Common myeloid progenitor, CD34-positive (primary cell): ENCODE measurements at places on chromosomes 5 and 9.
A peak's percentile ranks its signal among the peaks of the same experiment; 100 is the strongest.

- no peak for DNase-seq
Measured at GRCh38 chr9:73805111-73805510, 653.4 kb downstream of the ANXA1 start.

DNA sequence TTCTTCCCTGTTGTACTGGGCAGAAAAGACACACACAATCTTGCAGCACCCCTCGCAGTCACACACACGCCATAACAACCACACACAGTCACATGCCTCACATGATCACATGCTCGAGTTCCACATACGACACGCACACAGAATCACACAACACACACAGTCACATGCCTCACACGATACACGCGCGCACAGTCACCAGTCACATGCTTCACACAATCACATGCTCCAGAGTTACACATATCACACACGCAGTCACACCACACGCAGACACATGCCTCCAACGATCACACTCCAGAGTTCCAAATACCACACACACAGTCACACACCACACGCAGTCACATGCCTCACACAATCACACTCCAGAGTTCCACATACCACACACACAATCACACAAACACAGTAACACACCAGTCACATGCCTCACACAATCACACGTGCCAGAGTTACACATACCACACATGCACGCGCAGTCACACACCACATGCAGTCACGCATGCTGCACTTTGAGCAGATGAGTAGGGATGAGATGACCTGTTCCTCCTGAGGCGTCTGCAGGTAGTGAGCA, 49.0 kb upstream of the LRRC14B start:
- DNase-seq = no peak

- DNase-seq = no peak
Measured at GRCh38 chr9:116379821-116380220, 226.2 kb downstream of the PAPPA start.

DNA sequence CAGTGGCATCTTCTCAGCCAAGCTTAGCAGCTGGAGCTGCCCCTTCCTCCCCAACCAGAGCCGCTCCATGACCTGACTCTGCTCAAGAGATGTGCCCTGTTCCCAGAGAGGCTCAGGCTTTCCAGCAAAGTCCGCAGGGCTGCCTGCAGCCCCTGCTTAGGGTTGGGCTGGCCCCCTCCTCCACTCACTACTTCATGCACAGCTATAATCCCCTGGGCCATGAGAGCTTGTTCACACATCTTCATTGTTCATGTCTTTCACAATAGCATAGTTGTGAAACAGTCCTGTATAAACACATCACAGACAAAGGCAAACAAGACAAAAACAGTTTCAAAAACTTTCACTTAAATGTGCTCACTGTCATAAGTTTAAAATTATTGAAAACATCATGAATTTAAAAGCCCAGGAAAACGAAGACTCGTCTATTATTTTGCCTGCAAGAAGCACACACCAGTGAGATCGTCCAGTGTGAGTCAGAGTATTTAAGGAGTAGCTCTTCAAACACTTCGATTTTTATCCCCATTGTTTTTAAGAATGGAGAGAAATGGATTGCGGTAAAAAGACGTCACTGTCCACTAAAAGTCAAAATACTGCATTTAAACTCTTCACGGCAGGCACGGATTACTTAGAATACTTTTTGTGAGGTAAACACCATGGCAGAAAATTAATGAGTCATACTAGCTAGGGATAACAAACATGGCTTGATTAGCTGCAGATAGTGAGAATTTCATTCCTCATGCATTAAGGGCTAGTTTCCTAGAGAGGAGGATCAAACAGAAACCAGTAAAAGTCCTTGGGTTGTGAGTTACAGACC, 40.7 kb upstream of the S1PR3 start:
- no peak for DNase-seq

- DNase-seq = no peak
Measured at GRCh38 chr9:3370715-3371114, 155.1 kb downstream of the RFX3 start.

GRCh38 chr5:179166171-179166885, 106.2 kb downstream of the ZNF354C start:
- DNase-seq = no peak

GRCh38 chr5:22390888-22391287, 462.3 kb downstream of the CDH12 start:
- no peak for DNase-seq

DNA sequence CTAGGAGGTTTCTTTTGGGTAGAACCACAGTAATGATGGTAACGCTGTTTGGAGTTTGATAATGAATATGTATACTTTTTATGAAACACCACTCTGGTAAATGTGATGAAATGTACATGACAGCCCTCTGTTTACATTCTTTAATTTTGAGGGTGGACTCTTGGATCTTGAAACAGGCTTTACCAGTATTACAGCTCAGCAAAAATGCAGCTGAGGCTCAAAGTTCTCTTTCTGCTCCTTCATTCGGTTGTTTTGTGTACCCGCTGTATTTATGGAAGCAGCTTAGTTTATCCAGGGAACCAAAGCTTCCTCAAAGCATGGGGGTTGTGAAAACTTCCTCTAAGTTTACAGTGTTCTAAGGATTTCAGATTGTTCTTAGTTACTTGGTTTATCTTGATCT, 11.1 kb downstream of the GAPVD1 start:
- DNase-seq = peak; percentile 17

DNA sequence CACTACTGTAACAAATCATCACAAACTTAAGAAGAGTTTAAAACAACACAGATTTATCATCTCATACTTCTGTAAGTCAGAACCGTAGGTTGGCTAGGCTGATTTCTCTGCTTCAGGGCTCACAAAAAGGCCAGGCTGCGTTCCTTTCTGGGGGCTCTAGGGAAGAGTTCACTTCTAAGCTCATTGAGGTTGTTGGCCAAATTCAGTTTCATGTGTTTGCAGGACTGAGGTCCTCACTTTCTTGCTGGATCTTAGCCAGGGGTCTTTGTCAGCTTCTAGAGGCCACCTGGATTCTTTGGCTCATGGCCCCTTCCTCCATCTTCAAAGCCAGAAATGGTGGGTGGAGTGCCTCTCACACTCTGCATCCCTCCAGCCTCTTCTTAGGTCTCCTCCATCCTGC, 76.0 kb downstream of the ACTBL2 start:
- DNase-seq = no peak

DNA sequence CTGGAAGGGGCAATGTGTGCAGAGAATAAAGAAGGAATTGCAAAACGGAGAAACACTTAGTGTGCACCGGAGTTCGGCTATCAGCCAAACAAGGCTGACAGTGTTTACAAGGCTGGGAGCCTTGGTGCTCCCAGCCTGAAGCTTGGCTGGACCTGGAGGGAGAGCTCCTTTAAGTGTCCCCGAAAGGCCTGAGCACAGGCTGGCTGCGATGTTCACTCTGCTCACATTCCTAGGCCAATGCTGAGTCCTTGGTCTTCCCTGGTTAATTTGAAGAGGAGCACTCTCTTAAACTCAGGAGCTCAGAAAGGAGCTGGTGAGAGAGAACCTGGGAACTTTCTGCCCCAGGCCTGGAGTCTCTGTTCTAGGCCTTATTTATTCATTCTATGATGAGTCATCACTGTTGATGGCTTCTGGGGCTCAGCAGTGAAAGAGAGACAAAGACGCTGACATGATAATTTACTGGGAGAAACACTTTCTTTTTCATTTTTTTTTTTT, 88.6 kb upstream of the MYO10 start:
- no peak for DNase-seq

- DNase-seq = peak; percentile 84
Measured at GRCh38 chr5:82641331-82642003, 363.3 kb upstream of the RPS23 start.

DNA sequence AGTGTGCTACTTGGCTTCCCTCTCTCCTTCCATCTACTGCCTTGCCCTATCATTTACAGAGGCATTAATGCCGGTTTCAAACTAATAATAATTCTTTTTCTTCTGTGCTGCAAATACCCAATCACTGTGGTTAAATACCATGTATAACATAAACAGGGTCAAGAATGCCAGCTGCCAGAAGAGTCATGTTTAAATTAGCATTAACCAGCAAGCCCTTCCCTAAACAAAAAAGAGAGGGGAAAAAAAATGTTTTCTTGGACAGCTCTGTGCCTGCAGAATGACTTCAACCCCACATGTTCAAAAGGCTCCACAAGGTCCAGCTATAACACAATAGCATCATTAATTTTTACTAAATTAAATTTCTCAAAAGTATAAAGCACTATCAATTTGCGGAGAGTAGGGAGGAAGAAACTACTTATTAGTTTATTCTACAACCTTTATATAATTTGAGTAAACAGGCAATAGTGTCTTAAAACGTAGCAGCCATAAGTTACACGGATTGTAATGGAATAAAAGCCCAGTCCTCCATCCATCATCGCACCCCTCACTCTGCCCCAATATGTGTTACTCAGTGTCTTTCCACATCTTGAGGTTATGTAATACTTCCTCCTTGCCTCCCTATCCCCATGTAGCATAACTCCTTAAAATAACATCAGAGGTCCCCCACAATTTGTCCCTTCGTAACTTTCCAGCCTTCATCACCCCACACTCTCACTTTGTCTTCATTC, 3.9 kb downstream of the LPAR1 start:
- no peak for DNase-seq

- no peak for DNase-seq
Measured at GRCh38 chr9:37404590-37404989, 17.9 kb upstream of the GRHPR start.

- DNase-seq = no peak
Measured at GRCh38 chr5:91139572-91140200, 243.4 kb downstream of the ARRDC3 start.

GRCh38 chr5:1387059-1387755, 42.3 kb upstream of the CLPTM1L start:
- no peak for DNase-seq

DNA sequence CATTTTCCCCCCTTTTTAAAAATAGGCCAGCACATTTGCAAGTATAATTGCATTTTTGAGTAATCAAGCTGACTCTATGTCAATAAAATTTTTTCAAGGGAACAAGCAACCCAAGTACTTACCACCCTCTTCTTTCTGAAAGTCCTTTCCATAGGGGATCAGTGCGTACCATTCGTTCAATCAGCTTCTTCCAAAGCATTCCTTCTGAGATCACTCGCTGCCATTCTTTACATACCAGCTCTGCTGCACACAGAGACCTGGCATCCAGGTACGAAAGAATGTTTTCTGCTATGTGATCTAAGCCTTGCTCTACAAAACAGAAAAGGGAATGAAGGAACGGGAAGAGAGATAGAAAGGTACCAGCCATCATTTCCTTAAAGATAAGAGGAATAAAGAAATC, 106.6 kb downstream of the FBXW11 start:
- DNase-seq = no peak

GRCh38 chr9:111994831-111995458, 98.3 kb downstream of the UGCG start:
- no peak for DNase-seq

DNA sequence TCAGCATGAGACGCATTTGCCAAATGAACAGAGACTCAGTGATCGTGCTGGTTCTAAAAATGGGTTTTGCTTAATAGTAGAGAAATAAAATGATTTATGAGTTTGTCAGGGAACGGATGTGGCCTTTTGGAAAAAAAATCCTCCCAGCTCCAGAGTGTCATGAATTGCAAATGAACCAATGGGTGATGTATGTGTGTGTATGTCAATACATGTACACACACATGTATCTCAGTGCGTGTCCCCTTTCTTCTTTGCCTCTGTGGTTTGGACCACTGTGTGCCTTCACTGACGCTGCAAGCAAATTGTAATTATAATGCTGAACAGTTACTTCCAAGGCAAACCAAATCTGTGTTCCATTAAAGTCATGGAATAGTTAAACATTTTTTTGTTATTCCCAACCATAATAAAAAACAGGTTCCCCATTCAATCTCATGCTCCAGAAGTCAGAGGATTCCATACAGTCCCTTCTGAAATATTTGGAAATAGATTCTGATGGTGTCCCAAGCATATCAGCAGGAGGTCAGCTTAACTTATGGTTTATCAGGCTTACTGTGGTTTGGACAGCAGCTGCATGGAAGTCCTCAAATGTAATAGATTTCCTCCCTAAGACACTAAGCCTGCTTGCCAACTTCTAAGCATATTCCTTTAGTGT, 630.5 kb downstream of the ACTL7B start:
- peak; percentile 1 for DNase-seq

GRCh38 chr5:107296572-107296971, 374.2 kb downstream of the EFNA5 start:
- DNase-seq = peak; percentile 34

- DNase-seq = no peak
Measured at GRCh38 chr5:3736926-3737325, 141.3 kb downstream of the IRX1 start.

GRCh38 chr9:99451112-99451606, 229.1 kb downstream of the SEC61B start:
- DNase-seq = no peak

- DNase-seq = no peak
Measured at GRCh38 chr9:85173967-85174366, 504.4 kb downstream of the NTRK2 start.

DNA sequence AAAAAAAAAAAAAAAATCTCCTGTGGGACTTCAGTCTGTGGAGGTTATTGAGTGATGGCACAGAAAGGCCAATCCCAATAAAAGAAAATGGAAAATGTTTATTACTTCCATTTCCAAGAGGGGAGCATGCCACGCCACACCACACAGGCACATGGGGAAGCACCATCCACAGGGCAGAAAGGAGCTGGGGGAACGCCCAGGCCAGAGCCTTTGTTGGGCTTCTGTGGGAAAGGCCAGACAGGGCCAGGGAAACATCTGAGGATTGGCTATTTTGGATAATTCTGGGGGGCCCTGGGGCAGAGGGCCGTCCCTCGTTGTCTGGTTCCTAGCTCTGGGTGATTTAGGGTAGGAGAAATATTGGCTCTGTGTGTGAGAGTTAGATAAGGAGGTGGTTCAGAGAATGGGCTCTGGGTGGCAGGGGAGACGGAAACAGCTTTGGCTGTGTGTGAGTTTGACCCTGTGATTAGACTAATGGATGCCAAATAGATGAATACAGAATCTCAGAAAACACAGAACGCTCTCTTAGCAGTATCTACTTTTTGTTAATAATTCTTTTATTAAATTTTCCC, 49.0 kb upstream of the ABL1 start:
- DNase-seq = peak; percentile 72

- DNase-seq = no peak
Measured at GRCh38 chr5:176762489-176762888, 47.9 kb upstream of the UNC5A start.

GRCh38 chr5:65774346-65774745, 52.3 kb downstream of the NLN start:
- DNase-seq = peak; percentile 57

- DNase-seq = no peak
Measured at GRCh38 chr5:142883025-142883424, 112.8 kb downstream of the ARHGAP26 start.

- no peak for DNase-seq
Measured at GRCh38 chr5:65075623-65076250, 307.0 kb downstream of the CWC27 start.

- no peak for DNase-seq
Measured at GRCh38 chr5:72630721-72631120, 123.5 kb upstream of the ZNF366 start.

DNA sequence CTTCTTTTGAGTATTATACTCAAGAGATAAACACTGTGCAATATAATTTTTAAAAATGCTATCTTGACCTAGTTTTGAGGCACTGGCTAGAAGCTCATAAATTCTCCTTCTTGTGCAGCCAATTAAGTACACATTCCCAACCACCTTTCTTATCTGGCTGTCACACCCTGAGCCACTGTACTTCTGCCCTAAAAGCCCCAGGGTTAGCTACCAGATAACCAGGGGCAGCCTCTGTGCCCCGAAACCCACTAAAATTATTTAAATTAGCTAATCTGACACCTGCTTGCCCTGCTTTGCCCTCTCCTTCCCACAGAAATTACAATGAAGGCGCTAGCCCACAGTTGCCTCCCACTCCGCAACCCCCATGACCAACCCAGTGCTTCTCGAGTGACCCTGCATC, 597.3 kb upstream of the TYRP1 start:
- DNase-seq = peak; percentile 6

- DNase-seq = no peak
Measured at GRCh38 chr9:38024036-38024681, 44.9 kb downstream of the SHB start.
